ENCODE measurements at places on chromosomes 6 and 20.

DNA sequence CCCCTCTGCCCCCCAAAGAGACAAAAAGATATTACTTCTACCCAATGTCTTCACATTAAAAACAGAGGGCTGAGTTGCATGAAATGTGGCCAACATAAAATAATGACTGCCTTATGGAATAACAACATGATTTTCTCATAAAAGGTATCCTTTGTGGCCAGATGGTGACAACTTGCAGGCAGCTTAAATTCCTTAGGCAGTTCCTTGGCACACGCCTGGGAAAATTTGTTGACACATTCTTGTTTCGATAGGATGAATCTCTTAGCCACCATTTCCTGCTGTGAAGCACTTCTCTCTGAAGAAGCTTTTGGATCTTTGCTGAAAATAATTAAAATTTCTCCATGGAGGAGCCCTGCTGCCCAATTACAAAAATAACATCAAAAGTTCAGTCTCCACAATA, 109.0 kb upstream of the COL21A1 start:
- DNase-seq = no peak

DNA sequence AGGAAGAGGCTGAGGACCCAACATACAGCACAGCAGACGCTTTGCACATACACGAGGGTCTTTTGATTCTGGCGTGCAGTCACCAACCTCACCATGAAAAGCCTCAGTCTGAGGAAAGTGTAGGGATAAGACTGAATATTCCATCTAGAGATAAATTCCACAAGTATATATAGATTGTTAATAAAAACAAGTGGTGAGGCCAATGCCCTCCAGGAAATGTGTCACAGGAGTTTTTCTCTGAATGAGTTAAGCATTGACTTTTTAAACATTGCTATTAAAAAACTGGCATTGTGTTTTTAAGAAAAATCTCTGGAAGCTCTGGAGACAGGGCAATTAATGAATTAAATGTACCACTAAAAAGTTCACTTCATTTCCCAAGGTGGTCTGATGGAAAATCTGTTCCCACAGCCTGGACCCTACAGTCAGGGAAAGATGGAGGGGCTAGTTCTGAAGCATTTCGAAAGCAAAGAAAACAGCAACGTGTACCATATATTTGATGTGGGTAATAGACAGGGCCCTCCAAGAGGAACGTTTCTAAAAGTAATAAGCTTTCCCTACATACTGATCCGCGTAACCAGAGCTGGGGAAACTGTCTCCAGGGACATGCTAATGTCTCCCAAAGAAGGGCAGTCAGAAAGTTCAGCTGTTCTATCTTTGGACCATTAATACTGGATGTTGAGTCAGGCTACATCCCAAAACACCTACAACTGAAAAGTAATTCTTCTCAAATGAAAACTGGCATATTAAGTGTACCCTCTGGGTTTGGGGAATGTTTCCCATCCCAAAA, 301.1 kb downstream of the FOXC1 start:
- DNase-seq = no peak

GRCh38 chr6:37516076-37516919, 16.6 kb upstream of the CCDC167 start:
- peak; percentile 95 for DNase-seq

GRCh38 chr6:81979767-81980166, 227.3 kb upstream of the TENT5A start:
- DNase-seq = no peak

DNA sequence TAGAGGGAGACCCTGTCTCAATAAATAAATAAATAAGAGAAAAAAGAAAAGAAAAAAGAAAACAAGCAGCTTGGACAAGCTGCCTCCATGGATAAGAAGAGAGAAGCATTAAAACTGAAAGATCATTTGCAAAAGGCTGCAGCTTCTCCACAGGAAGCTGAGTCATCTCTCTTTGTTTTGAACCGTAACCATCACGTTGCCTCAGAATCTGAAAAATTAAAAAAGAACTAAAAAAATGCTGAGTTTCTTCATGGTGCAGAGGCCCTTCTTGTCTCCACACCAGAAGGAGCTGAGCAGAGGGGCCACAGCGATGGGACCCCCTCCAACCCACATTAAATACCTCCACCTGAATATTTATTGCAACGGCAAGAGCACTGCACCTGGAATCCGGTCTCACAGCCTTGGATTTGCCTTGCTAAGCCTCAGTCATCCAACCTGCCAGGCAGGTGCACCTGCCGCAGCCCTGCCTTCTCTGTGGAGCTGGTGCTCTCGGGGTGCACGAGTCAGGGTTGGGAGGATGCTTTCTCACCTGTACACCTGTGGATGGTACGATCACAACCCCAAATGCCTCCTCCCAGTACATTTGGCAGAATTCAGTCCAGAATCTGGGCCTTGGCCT, 28.1 kb downstream of the TOX2 start:
- DNase-seq = peak; percentile 77

DNA sequence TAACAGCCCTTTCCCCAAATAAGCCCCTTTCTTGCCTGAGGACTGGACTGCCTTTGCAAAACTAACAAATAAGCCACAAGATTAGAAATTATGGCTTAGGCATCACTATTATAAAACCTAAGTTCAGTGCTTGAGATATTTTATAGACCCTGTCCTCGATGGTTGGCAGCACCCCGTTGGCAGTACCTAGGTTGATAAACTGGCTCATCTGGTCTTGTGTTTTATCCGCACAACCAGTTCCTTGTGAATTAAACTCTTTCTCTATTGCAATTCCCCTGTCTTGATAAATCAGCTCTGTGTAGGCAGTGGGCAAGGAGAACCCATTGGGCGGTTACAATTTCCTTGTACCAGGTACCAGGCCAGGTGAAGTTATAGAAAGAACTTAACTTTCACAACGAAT, 6.6 kb downstream of the LRP11 start:
- no peak for DNase-seq

DNA sequence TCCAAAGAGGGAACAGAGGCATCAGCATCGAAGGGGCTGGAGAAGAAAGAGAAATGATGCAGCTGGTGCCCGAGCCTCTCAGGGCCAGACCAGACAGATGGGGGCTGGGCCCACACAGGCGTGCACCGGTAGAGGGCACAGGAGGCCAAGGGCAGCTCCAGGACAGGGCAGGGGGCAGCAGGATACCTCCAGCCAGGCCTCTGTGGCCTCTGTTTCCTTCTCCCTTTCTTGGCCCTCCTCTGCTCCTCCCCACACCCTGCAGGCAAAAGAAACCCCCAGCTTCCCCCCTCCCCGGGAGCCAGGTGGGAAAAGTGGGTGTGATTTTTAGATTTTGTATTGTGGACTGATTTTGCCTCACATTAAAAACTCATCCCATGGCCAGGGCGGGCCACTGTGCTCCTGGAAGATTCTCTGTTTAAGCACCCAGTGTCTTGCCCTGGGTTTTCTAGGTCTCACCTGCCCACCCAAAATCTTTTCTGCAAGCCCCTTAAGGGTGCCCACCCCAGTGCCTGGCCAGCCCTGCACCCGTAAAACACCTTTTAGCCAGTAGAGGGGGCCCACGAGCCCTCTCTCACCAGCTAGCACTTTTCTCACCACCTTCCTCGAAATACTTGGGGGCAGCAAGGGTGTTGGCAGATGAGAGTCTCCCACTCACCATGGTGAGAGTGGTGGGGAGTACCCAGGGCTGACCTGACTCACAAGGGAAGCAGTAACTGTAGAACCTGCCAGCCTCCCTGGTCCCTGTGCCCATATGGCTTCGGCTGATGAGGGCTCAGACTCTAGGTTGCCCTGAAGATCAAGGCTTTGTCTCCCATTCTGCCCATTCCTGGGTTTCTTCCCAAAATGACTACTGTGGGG, 35.7 kb upstream of the ID1 start:
- peak; percentile 67 for DNase-seq

DNA sequence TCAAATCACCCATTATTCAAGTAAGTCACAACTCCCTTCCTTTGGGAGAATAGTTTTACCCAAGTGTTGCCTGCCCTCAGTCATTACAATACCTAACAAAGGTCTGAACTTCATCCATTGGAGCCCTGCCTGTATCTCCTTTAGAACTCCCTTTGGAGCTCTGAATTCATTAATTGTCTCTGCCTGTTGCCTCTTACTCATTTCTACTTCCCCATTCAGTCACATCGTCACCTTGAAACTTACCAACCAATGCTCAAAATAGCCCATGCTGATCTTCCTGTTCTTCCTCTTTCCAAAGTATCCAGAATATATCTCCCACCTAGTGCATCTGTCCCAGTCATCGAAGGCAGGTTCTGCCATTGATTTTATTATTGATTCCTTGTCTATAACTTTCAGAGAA, 120.7 kb upstream of the ADGRF1 start:
- DNase-seq = no peak

DNA sequence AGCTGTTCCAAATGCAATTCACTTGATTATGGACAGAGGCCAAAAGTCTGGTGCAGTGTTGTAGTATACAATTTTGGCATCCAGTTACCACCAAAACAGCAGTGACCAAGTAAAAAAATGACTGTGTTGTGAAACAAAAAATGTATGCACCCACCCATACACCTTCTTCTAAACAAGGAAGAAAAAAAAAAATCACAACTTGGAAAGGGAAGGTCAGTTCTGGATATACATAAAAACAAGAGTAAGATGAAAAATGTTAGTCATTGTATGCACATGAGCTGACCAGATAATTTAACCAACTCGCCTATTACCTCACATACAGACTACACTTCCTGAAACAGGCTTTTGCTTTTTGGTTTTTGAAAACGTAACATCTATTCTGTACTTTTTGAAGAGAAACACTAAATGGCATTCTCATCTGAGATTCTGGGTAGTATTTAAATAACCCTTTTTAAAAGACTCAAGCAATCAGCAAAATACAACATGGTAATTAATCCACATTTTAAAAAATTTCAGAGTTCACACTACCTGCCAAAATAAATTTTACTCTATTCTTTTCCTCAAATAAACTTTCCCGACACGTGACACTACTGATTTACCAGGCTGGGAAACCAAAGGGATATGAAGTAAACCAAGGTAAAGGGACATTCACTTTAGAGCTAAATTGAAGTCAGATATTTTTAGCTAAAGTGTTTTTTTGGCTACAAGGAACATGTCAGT, 141.6 kb upstream of the SHLD1 start:
- no peak for DNase-seq

- peak; percentile 60 for DNase-seq
Measured at GRCh38 chr20:63653041-63653973, at the start of gene STMN3. Gene STMN3 (minus strand): TSS chr20:63653424. CDS start chr20:63653345, 79 bp downstream.

- DNase-seq = no peak
Measured at GRCh38 chr6:61649845-61650244, 636.2 kb downstream of the KHDRBS2 start.

DNA sequence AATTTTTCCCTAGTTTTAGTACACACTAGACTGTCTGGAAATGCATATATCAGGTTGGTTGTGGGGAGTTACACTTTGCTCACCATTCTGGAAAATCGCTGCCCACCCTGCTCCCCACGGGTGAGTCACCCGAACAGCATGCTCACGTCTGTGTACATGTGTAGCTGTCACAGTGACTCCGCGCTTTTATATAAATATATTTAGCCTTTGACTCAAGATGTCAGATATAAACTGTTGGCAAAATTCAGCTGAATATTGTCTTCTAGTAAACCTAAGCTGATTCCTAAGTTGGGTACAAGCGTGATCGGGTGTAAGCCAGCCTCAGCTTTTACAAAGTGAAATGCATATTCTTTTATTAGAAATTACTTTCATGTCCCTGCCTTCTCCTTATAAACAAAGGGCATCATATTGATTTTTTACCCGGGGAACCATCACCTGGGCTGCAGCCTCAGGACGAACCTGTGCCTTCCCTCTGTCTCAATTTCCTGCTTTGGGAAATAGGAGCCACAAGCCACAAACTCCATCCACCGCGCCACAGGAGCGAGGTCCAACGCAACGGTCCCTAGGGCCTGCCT, 4.3 kb downstream of the SDCBP2 start:
- no peak for DNase-seq

GRCh38 chr6:29603930-29604329, 19.0 kb downstream of the OR2H2 start:
- no peak for DNase-seq

GRCh38 chr6:63774961-63775360, 139.4 kb downstream of the PHF3 start:
- DNase-seq = no peak

DNA sequence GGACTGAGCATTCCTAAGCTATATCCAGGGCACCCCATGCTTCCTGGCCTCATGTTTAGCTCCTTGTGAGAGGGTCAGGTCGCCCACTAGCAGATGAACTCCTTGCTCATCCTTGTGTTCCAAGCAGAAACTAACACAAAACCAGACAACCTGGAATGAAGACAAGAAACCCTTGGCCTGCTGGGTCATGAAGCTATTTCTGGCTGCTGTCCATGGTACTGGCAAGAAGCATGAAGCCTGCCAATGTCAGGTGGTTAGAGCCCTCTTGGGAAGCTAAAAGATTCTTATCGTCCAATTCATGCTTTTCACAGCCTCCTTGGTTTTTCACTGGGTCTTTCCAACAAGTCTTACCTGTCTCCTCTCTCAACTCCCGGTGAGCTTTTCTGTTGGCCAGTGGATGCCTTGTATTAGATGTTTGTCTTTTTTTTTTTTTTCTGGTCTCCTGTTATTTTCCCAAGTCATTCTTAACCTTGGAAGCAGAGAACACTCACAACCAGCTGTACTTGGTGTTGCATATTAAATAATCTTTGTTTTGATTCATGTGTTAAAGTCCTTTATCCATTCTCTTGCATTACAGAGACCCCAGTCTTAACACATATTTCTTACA, 180.3 kb downstream of the ANKRD60 start:
- no peak for DNase-seq

- DNase-seq = no peak
Measured at GRCh38 chr20:32455171-32455900, 97.2 kb downstream of the ASXL1 start.

DNA sequence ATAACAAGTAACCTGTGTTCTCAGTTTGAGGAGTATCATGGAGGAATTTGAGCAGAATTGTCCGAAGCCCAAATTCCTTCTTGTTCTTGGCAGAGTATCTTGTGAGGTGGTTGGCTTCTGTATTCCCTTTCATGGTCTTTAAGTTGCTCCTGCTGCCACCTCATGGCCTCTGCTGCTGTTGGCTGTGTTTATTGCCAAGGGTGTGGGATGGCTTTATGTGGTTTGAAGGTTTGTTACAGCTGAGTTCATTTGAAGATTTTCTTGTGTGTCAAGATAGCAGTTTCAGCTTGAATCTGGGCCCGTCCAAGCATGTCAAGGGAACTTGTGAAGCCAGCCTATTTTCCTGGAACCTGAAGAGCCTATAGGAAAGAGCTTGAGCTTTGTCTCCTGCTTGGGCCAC, 20.2 kb upstream of the TTK start:
- peak; percentile 2 for DNase-seq

GRCh38 chr6:29702519-29703103, 20.6 kb upstream of the HLA-F start:
- peak; percentile 81 for DNase-seq

DNA sequence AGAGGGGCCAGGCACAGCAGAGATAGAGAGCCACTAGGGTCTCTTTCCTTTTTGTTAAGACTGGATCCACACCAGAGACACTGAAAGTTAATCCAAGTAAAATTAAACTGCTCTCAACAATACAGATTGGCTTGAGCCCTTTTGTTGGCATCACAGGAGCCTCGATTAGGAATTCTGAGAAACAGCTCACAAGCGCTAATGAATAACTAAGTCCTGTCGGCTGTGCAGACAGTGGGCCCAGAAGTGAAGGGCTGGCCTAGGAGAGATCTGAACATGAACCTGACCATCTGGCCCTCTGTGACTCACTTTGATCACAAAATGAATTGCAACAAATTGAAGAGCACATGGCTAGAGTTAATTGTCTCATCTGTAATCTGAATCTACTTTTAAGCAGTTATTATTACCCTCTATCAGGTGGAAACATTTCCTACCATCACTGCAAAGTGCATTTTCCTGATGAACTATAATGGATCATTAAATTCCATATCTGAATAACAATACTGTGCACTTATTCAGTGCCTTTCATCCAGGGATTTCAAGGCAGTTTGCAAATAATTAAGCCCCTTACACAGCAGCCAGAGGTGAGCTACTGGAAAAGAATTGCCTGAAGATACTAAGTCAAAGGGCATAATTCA, 3.2 kb downstream of the BACH2 start:
- no peak for DNase-seq
